Activated CD4-positive, alpha-beta T cell treated with anti-CD3 and anti-CD28 coated beads, Interleukin-2, amount 10 ng/mL, durations not matched to agents 7 days and 5 days (primary cell): ENCODE measurements at places on chromosomes 6 and 20. TPM values are rescaled to one million over a fixed set of nuclear protein-coding genes. Genes with fewer than 3 reads are reported as not detected.
A peak's percentile ranks its signal among the peaks of the same experiment; 100 is the strongest.

The NFATC2 gene
- total RNA-seq, result 68.8 TPM

DNA sequence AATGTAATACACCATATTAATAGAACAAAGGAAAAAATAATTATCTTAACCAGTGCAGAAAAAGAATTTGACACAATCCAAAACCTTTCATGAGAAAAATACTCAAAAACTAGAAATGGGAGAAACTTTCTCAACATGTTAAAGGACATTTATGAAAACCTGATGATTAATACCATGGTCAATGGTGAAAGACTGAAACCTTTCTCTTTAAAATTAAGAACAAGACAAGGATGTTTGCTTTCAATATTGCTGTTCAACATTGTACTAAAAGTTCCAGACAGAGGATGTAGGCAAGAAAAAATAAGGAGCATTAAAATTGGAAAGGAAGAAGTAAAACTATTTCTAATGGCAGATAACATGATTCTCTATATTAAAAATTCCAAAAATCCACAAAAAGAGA lies 981.3 kb upstream of the FLRT3 start:
- H3K27me3 ChIP-seq, result no peaks in the 10 kb centered on the region
- no peaks in the 10 kb centered on the region for H3K36me3 ChIP-seq
- H3K27ac ChIP-seq, result no peak overlapping the region
- H3K4me1 ChIP-seq, result no peaks in the 10 kb centered on the region
- DNase-seq, result no peak

- H3K27ac ChIP-seq, result no peak overlapping the region
- H3K36me3 ChIP-seq, result no peaks in the 10 kb centered on the region
- H3K27me3 ChIP-seq, result no peaks in the 10 kb centered on the region
- DNase-seq, result no peak
- no peak overlapping the region for H3K4me3 ChIP-seq
Observed at GRCh38 chr6:75145976-75146375, 59.9 kb downstream of the COL12A1 start.

DNA sequence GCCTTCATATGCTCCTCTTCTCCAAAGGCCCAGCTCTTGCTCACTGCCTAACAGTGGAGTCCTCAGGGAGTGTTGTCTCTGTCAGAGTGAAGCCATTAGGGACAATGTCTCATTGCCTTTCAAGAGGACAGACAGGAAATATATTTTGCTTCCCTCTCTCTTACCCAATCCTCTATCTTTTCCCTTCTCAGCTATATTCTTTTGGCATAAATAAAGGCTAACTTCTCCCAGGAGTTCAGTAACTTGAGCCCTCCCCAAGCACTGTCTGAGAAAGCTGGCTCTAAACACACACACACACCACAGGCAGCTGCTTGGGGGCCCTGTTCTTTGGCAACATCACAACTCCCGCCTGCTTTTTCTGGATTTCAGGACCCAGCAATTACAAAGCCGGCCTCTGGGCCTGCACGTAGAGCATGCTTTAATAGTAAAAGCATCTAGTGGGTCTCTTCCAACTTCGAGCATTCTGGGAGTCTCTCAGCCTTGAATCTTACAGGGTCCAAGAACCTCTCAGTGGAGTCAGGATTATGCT lies 34.7 kb upstream of the LAMA4 start:
- DNase-seq, result no peak
- H3K4me1 ChIP-seq, result peaks cover 27% of the 10 kb centered on the region
- no peak overlapping the region for H3K27ac ChIP-seq
- H3K36me3 ChIP-seq, result no peaks in the 10 kb centered on the region

DNA sequence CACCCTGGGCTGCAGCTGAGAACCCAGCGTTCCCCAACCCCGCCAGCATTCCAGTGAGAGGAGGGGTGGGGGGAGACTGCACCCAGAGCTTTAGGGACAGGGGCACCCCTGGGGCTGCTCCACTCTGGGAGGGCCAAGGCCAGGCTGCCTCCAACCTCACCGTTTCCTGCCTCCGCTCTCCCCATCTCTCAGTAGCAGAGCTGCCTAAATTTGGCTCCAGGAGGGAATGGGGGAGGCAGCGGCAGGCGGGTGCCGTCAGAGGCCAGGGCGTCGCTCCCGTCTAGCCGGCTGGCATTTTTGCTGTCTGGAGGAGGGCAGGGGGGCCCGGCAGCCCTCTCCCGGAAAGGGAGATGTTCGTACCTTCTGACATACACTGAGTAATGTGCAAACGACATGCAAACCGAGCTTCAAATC lies 46.6 kb downstream of the NOL4L start:
- peaks cover 35% of the 10 kb centered on the region for H3K36me3 ChIP-seq
- no peaks in the 10 kb centered on the region for H3K27me3 ChIP-seq
- DNase-seq, result peak; percentile 34
- H3K4me3 ChIP-seq, result peak overlapping the region; percentile 68
- H3K27ac ChIP-seq, result peak overlapping the region; percentile 96
- H3K4me1 ChIP-seq, result peaks cover 77% of the 10 kb centered on the region

The CASS4 gene
- total RNA-seq, result 9.0 TPM

The FKBP1C gene
- 0.67 TPM for total RNA-seq

GRCh38 chr6:138089325-138089724 lies 17.9 kb downstream of the PERP start:
- no peaks in the 10 kb centered on the region for H3K4me1 ChIP-seq
- H3K4me3 ChIP-seq, result no peak overlapping the region
- H3K27me3 ChIP-seq, result peaks cover 30% of the 10 kb centered on the region
- no peak for DNase-seq
- no peaks in the 10 kb centered on the region for H3K36me3 ChIP-seq

The SEMG1 gene
- not detected for total RNA-seq

- no peak overlapping the region for H3K4me3 ChIP-seq
- no peaks in the 10 kb centered on the region for H3K4me1 ChIP-seq
- no peak for DNase-seq
- H3K36me3 ChIP-seq, result peaks cover 35% of the 10 kb centered on the region
Observed at GRCh38 chr6:70763754-70764510, 96.2 kb downstream of the SMAP1 start.

The SAMD5 gene
- not detected for total RNA-seq

DNA sequence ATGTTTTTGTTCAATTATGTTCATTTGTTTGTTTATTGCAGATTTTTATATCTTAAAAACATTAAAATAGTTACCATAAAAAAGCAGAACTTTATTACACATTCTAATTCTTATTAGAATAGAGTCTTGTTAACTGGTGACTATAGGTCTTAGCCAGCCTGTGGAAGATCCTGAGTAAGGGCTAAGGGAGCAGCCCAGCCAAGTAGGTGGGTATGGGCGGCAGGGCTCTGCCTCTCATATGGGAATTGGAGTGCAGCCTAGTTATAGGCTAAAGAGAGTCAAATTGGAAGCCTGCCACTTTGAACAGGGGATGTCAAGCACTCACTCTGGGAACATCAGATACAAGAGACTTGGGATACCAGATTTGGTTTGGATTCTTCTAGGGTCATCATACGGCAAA lies 10.5 kb upstream of the HSF2 start:
- no peak overlapping the region for H3K27ac ChIP-seq
- no peak overlapping the region for H3K4me3 ChIP-seq
- H3K27me3 ChIP-seq, result peaks cover 1% of the 10 kb centered on the region
- H3K4me1 ChIP-seq, result peaks cover 2% of the 10 kb centered on the region

- H3K27ac ChIP-seq, result peak overlapping the region; percentile 91
- peaks cover 34% of the 10 kb centered on the region for H3K36me3 ChIP-seq
Observed at GRCh38 chr6:118810420-118811027, 83.4 kb upstream of the ASF1A start.

The LHFPL5 gene
- total RNA-seq, result not detected

DNA sequence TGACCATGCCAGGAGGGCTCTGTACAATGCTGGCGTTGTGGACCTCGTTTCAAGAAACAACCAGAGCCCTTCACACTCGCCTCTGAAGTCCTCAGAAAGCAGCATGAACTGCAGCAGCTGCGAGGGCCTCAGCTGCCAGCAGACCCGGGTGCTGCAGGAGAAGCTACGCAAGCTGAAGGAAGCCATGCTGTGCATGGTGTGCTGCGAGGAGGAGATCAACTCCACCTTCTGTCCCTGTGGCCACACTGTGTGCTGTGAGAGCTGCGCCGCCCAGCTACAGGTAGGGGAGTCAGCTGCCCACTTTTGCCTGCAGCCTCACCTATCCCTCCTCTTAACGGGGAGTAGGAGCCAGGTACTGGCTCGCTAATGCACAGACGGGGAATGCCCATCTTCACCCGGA lies 16.2 kb downstream of the MYLIP start:
- H3K27me3 ChIP-seq, result no peaks in the 10 kb centered on the region
- DNase-seq, result no peak
- no peak overlapping the region for H3K27ac ChIP-seq

GRCh38 chr6:170470734-170471133 lies 82.4 kb downstream of the PSMB1 start:
- no peaks in the 10 kb centered on the region for H3K4me1 ChIP-seq
- no peak for DNase-seq
- no peak overlapping the region for H3K4me3 ChIP-seq
- H3K36me3 ChIP-seq, result no peaks in the 10 kb centered on the region
- no peaks in the 10 kb centered on the region for H3K27me3 ChIP-seq

DNA sequence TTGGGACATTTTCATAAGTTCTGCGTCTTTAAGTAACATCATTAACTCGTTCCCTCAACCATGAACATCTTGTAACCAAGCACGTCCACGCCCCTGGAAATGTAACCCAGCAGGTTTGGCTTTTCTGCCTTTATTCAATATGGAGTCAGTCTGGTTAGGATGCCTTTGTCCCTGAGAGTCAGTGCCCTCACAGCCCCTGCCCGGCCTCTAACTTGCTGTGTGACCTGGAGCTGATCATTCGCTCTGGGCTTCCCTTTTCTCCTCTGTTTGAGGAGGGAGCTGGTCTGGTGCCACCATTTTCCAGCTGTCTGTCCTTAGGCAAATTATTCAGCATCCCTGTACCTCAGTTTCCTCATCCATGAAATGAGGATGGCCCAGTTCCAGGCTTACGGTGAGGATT lies 26.5 kb upstream of the ANGPT4 start:
- H3K27me3 ChIP-seq, result peaks cover 5% of the 10 kb centered on the region
- H3K4me1 ChIP-seq, result no peaks in the 10 kb centered on the region
- H3K4me3 ChIP-seq, result no peak overlapping the region
- no peak for DNase-seq
- H3K27ac ChIP-seq, result no peak overlapping the region

The BPIFA1 gene
- not detected for total RNA-seq

GRCh38 chr6:107793191-107793590 lies 30.9 kb downstream of the SCML4 start:
- no peak for DNase-seq
- peaks cover 62% of the 10 kb centered on the region for H3K4me1 ChIP-seq
- H3K4me3 ChIP-seq, result no peak overlapping the region
- peaks cover 28% of the 10 kb centered on the region for H3K36me3 ChIP-seq
- H3K27ac ChIP-seq, result peak overlapping the region; percentile 50
- no peaks in the 10 kb centered on the region for H3K27me3 ChIP-seq

DNA sequence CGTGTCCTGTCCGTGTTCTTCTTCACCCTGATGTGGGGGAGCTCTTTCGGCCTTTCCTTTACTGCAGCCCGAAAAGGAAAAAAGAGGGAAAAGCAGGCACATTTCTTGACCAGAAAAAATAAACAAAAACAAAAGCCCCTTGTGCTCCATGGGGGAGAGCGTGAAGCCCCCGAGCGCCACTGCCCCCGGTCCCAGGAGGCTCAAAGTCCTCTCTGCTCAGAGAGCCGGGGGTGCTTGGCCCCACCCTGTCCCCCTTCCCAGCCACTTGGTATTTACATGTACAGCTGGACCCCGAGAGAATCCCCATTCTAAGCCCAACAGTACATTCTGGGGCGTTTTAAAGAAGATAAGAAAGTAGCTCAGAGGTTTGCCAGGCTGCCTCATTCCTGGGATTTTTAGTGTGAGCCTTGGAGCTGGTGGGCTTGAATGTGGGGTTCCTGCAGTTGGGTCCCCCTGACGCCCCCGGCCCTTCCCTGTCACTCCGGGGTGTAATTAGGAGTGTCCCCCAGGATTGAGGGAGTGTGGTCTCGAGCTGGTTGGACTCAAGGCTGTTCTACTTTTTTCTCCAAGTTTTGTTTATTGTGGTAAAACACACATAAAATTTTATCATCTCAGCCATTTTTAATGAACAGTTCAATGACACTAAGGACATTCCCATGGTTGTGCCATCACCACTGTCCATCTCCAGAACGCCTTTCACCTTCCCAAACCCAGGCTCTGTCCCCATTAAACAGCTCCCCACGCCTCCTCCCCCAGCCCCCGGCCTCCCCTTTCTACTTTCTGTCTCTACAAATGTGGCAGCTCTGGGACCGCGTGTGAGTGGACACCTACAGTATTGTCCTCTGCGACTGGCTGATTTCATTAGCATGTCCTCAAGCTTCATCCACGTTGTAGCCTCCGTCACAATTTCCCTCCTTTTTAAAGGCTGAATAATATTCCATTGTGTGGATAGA lies 55.7 kb upstream of the BHLHE23 start:
- H3K4me1 ChIP-seq, result no peaks in the 10 kb centered on the region
- DNase-seq, result no peak
- H3K27me3 ChIP-seq, result no peaks in the 10 kb centered on the region
- H3K4me3 ChIP-seq, result no peak overlapping the region
- H3K27ac ChIP-seq, result no peak overlapping the region

- no peak overlapping the region for H3K27ac ChIP-seq
- H3K36me3 ChIP-seq, result peaks cover 7% of the 10 kb centered on the region
- peaks cover 19% of the 10 kb centered on the region for H3K4me1 ChIP-seq
Observed at GRCh38 chr6:30219244-30219643, 6.0 kb upstream of the TRIM26 start.

DNA sequence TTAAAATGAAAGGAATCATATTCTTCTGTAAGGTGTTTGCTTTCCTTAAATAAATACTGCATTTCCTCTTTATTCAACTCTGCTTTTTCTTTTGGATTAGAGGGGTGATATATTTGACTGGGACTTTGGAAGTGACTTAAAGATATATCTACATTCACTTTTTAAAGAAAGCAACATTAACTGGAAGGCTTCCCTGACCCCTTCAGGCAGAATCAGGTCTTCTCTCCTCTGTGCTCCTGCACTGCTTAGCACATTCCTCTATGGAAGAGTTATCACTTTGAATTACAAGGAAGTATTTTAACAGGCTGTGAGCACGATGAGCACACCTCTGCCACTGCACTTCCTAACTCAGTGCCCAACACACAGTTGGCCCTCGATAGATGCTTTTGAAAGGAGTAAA lies 59.2 kb upstream of the POU3F2 start:
- no peak for DNase-seq
- no peaks in the 10 kb centered on the region for H3K4me1 ChIP-seq
- no peak overlapping the region for H3K4me3 ChIP-seq
- H3K27me3 ChIP-seq, result peaks cover 28% of the 10 kb centered on the region
- no peaks in the 10 kb centered on the region for H3K36me3 ChIP-seq
- no peak overlapping the region for H3K27ac ChIP-seq

The GSTA2 gene
- not detected for total RNA-seq

GRCh38 chr20:41981746-41982145 lies 363.6 kb upstream of the CHD6 start:
- no peaks in the 10 kb centered on the region for H3K4me1 ChIP-seq
- H3K36me3 ChIP-seq, result no peaks in the 10 kb centered on the region
- H3K4me3 ChIP-seq, result no peak overlapping the region

DNA sequence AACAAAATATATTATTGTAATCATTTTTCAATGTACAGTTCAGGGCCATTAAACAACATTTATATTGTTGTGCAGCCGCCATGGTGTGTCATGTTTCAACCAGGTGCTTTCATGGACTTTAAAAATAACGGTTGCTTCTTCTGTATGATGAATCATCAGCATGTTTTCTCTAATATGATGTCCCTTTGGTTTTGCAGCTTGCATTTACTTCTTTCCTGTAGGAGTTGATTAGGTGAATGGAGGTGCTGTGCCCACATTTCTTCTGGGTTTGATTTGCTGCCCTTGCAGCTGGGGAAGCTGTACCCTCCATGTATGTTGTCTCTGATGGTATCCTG lies 54.9 kb upstream of the TULP4 start:
- H3K36me3 ChIP-seq, result peaks cover 18% of the 10 kb centered on the region
- peaks cover 31% of the 10 kb centered on the region for H3K4me1 ChIP-seq
- DNase-seq, result no peak
- H3K27ac ChIP-seq, result no peak overlapping the region

The PGC gene
- not detected for total RNA-seq

The EDN3 gene
- total RNA-seq, result 0.10 TPM
